Activated CD8-positive, alpha-beta T cell treated with anti-CD3 and anti-CD28 coated beads, Interleukin-2, amount 10 ng/mL, durations not matched to agents 7 days and 5 days (primary cell): ENCODE measurements at places on chromosomes 1 and 21.
A peak's percentile ranks its signal among the peaks of the same experiment; 100 is the strongest.

DNA sequence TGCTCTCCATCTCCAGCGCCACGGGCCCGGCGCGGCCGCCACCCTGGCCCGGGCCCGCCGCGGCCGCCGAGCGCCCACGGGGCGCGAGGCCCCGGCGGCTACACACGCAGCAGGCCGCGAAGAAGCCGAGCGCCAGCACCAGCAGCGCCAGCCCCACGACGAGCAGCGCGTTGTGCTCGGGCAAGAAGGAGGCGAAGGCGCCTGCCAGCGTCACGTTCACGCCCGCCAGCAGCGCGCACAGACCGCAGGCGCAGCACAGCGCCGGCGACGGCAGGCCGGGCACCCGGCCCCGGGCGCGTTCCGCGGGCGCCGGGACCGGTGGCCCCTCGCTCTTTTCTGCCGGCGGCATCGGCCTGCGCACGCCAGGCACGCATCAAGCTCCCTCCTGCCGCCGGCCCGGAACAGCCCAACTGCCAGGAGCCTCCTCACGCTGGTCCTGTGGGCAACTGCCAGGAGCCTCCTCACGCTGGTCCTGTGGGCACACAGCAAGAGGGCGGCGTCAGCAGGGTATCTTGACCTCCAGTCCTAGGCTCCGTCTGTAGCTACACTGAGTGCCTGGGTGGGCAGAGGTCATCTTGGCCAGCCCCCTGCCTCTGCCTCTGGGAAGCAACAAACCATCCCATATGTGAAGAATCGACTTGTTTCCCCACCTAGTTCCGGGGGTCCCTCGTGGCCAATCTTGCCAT, 18.1 kb downstream of the KNCN start:
- DNase-seq = peak; percentile 56

- no peak for DNase-seq
Observed at GRCh38 chr21:38858026-38858811, 52.5 kb downstream of the ETS2 start.

- no peak for DNase-seq
Observed at GRCh38 chr1:200917291-200917817, 22.7 kb downstream of the INAVA start.

DNA sequence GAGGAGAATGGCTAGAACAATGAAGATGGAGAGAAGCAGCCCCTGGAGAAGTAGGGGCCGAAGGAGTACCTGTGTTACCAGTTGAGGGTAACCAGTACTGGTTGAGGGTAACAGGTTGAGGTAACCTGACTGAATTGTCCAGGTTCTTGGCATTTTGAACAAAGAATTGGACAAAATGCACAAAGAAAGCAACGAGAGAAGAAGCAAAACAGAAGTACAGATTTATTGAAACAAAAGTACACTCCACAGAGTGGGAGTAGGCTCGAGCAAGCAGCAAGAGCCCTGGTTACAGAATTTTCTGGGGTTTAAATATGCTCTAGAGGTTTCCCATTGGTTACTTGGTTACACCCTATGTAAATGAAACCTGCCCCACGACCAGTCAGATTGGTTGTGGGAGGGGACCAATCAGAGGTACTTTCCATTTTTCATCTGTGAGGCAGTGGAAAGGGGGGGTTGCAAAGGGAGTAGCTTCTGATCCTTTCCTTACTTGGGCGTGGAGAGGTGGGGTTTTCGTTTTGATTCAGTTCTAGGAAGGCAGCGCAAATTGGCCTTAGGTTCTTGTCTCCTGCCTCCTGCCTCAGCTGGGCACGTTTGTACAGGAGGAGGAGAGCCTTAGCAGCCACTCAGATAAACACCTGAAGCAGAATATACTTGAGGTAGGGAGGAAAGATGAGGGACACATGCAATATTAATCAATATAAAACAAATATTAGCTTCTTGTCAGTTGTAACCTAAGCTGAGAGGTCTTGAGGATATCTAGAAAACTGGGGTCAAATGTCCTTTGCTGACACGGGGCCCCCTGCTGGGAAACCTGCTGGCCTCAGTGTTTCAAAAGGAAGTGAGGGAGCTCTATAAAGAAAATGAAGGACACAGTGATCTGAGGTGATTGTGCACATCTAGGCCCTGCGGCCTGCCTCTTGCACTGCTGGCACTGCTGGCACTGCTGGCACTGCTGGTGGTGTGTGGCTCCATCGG, 14.3 kb upstream of the LSM10 start:
- peak; percentile 75 for DNase-seq

GRCh38 chr1:204780630-204781029, 90.0 kb upstream of the NFASC start:
- DNase-seq = no peak

- DNase-seq = no peak
Observed at GRCh38 chr1:41274752-41275545, 32.8 kb upstream of the SCMH1 start.

DNA sequence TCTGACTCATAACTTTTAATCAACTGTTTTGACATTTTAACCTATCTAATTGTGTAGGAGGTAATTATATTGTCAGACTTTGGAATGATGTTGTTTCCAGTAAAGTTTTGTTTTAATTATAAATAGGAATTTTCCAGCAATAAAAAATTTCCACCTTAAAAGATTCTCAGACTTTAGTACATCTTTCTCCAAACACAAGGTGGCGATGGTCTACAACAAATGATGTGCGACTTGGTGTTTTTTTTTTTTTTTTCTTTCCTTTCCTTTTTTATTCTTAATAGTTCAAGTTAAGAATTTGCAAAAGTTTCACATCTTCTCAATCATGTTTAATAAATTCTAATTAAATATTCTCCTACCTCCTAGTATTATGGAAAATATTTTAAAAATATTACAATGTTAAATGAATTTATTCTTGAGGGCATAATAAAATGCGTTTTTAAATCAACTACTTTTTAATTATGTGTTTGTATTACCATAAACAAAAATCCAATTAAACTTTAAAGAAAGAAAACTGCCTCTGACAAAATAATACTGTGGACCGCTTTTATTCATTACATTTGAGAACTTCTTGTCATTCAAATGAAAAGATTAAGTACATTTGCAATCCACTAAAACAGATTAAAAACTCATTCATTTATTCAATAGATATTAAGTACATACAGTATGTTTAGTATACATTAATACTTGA, 4.4 kb upstream of the ADAMTS1 start:
- peak; percentile 26 for DNase-seq

DNA sequence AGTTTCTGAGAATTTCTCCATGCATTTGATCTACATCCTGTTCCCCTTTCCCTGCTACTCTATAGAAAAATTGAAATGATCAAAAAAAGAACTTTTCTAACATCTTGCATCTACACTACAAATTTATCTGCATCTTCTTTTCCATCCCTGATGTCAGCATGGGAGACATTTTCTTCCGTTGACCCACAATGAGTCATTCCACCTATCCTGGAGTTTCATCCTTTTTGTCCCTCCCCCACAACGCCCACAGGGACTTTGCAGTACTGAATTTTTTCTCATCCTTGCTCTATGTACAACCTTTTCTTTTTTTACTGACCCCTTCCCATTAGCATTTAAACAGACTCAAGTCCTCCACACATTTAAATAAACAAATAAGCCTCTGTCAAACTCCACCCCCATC, 112.2 kb upstream of the MROH9 start:
- no peak for DNase-seq
